NCI-H1048 (cell line): ENCODE measurements at places on chromosomes 11 and 22.

DNA sequence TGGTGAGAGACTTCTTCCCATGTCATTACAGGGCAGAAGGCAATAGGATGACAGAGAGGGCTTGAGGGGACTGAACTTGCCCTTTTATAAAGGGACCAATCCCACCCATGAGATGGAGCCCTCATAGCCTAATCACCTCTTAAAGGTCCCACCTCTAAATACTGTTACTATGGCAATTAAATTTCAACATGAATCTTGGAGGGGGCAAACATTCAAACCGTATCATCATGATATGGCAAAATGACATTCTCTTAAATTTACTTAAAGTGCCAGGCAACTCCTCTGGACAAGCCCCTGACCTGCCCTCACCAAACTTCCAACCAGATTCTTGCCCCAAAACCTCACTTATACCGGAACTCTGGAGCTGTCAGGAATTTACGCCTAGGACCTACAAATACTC lies 100.8 kb upstream of the OR5AK2 start:
- DNase-seq: no peak

DNA sequence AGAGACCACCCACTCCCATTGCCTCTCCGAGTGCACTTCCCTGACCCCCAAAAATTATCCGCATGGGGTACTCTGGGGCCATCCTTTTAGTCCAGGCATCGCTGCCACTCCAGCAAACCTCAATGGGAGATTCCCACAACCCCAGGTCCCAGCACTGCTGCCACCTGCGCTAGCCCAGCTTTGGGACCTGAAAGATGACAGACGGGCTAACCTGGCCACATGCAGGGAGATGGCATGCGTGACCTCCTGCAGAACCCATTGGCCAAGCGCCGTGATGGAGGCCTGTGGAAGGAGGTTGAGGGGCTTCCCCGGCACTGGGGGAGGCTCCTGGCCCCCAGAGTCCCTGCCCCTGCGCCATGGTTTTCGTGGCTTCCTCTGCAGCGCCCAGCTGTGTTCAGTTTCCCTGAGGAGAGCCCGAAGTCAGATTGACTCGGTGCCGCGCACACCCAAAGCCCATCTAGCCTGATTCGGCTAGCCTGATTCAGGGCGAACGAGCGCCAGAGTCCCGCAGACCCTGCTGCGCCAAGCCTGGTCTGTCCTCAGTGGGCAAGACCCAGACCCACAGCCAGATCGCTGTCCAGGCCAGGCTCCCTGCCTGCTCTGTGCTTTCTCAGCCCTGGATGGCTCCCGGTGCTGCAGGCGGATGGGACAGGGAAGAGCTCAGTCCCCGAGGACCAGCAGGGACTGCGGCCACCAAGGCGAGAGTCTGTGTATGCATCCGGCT lies 751 bp upstream of the WNT7B start:
- no peak for DNase-seq

- no peak for DNase-seq
These were observed 49.1 kb downstream of the MICAL2 start for GRCh38 chr11:12159351-12160099.

GRCh38 chr11:78318321-78319114 lies 99.1 kb downstream of the GAB2 start:
- DNase-seq: no peak

DNA sequence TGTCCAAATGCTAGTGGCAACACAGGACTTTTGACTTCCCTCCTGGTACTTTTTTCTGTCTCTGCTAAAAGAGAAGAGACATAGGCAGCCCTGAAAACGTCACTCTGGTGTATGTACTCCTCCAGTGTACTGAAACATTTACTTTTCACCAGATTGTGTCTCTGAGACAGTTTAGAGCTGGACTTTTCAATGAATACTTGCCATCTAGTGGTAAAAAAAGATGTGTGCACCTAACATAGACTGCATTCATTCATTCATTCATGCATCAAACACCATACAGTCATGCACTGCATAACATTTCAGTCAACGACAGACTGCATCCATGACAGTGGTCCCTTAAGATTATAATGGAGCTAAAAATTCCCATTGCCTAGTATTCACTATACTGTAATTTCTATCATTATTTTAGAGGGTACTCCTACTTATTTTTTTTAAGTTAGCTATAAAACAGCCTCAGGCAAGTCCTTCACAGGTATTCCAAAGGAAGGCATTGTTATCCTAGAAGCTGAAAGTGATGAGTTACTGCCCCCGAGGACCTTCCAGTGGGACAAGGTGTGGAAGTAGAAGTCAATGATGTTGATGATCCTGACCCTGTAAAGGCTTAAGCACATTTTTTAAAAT lies 186.2 kb downstream of the SPON1 start:
- DNase-seq: no peak

DNA sequence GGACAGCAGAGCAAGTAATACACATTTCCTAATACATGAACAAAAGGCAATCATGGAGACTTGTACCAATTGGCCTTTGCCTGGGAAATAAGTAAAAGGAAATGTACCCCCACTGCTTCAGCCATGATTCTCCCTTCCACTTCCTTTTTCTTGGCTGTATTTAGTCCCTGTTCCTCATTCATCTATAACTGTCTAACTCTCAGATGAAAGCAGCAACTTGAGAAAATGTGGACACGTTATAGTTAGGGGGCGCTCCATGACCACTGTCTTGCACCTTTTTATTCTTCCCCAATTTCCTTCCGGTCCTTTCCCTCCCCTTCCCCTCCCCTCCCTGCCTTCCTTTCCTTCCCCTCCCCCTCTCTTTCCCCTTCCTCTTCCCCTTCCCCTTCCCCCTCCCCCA lies 61.3 kb upstream of the BARX2 start:
- DNase-seq: no peak

- no peak for DNase-seq
These were observed 56.1 kb downstream of the MICAL2 start for GRCh38 chr11:12166299-12167060.

GRCh38 chr22:24482575-24482974 lies 12.6 kb upstream of the UPB1 start:
- no peak for DNase-seq

DNA sequence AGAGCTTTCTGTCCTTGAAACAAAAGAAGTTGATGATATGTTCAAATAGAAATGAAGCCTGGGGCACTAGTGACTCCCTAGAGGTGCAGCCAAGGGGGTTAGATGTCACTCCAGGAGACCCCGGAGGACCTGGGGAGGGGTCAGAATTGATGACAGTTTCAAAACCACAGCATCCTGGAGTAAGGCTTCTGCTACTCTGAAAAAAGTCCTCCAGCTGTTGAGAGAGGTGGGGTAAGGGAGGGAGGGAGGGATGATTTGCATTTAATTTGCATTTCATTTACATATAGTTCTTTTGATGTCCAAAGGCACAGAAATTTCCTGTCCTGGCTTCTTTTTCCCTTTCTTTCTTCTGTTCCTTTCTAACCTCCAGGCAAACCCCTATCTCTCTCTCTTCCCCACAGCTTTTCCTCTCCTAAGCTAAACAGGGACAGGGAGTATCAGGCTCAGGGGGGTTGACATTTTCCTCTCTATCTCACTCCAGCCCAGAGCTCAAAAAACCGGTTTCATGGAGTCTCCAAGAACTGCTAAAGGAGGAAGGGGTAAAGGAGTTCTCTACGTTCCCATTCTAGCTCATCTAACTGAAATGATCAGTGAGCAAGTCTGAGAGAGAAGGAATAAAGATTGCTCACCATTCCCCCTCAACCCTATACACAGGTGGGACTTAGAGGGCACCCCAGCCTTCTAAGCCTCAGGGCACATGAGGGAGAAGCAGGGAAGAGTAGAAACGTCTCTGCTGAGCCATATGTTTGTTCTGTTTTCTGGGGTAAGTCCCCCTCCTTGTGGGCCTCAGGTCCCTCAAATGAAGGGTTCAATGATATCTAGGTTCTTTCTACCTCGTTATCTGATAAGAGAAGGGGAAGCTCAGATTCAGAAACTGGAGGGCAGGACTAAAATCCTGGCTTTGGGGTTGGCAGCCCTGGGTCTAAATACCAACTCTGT lies 3.5 kb upstream of the POU2F3 start:
- peak; percentile 52 for DNase-seq

GRCh38 chr11:63940786-63941185 lies 2.0 kb downstream of the NAA40 start:
- DNase-seq: no peak

GRCh38 chr11:122138744-122139594 lies 23.0 kb upstream of the BLID start:
- DNase-seq: no peak

DNA sequence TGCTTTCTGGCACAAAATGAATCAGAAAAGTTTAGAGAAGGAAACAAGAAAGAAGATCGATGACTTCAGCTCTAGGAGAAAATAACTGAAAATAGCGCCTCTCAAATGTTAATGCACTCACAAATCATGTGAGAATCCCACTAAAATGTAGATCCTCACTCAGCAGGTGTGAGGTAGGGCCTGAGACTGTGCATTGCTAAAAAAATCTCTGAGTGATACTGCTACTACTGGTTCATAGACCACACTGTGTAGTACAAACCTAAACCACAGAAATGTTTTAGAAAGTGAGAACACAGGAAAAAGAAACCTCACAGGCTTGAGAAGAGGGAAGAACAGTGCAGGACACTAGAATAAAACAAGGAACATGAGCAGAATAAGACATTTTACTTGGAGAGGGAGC lies 2.0 kb downstream of the OR8D4 start:
- DNase-seq: no peak

DNA sequence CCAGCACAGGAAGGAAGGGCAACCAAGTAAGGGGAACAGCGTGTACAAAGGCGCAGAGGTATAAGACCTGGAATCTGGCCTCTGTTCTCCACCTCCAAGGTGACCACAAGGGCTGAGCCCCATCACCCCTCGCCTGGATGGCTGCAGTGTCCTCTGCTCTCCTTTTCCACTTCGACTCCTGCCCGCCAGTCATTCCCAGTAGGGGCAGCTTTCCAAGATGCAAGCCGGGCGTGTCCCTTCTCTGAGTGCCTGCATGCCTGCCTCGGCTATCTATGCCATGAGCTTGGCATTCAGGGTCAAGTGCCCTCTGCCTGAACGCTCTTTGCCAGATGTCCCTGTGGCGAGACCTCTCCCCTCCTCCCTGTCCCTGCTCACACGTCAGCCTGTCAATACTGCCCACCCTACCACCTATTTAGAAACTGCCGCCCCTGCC lies 17.0 kb downstream of the FADS3 start:
- DNase-seq: no peak

DNA sequence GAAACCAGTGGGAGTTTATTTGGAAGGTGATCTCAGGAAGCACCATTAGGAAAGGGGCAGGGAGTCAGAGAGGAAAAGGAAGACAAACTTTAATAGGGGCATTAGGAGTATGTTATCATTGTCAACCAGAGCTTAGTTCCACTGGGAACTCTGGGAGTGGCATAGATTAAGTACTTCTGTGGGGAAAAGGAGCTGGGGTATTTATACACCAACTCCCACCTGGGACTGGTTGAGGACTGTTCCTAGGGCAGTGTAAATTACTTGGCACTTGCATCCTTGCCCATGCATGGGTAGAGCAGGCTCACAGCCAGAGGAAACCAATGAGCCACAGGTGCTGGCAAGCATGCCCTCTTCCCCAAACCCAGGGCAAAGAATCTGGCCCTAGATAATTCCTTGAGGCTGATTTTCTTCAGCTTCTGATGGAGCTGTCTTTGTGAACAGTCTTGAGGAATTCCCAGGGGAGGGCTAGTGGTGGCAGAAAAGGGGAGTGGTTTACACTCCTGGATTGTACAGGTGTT lies 541.2 kb downstream of the MIAT start:
- no peak for DNase-seq

DNA sequence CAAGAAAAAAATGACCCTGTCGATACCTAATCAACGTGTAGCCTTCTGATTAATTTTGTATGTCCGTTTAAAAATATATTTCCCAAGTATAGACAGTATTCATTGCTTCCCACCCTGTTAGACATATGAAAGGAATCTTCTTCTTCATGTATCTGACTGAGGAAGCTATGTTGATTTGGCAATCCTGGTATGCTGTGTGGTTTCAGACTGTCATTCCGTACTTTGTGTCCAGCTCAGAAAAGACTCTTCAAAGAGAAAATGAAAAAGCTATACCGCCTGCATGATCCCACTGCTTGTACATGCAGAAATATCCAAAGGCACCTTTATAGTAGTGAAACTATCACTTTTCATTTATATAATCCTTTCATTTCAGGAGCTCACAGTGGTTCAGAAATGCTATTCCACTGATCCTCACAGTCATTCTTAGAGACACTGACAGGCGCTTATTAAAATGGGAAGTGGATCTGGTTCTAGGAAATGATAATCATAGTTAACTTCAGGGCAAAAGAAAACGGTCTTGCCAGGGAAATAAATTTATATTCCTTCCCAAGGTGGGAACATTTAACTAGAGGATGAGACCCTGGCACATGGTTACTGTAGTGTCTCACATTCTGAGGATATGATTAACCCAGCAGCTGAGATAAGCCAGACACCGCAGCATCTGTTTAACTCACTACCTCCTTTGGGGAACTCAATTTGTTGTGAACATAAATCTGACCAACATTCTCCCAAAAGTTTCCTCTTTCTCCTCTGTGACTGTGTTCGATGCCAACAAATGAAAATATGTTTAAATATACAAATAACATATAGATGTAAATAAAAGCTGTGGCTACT lies 599.2 kb upstream of the LUZP2 start:
- DNase-seq: no peak

GRCh38 chr22:37443977-37444376 lies 16.7 kb upstream of the ELFN2 start:
- no peak for DNase-seq

GRCh38 chr22:36470994-36471331 lies 10.5 kb downstream of the TXN2 start:
- DNase-seq: no peak

GRCh38 chr11:116217006-116217405 lies 555.8 kb downstream of the BUD13 start:
- DNase-seq: no peak

DNA sequence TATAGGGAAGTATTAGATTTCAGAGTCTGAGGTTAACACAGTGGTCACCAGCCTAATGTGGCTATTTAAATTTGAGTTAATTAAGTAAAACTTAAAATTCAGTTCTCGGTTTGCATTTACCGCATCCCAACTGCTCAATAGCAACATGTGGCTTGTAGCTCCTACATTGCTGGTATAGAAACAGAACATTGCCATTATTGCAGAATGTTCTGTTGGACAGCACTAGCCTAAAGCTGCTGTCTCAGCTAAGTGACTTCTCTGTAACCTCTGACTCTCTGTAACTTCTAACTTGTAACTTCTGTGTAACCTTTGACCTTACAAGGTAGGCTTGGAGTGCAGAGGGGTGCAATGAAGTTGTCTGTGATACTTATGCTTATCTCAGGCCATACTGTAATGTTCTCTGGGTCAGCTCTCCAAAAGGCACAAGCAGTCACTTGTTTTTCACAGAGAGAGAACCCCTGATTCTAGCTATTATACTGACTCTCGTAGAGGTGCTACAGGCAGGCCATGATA lies 78.7 kb downstream of the ZNRF3 start:
- no peak for DNase-seq
